ENCODE measurements at places on chromosomes 1 and 21.
A peak's percentile ranks its signal among the peaks of the same experiment; 100 is the strongest.

DNA sequence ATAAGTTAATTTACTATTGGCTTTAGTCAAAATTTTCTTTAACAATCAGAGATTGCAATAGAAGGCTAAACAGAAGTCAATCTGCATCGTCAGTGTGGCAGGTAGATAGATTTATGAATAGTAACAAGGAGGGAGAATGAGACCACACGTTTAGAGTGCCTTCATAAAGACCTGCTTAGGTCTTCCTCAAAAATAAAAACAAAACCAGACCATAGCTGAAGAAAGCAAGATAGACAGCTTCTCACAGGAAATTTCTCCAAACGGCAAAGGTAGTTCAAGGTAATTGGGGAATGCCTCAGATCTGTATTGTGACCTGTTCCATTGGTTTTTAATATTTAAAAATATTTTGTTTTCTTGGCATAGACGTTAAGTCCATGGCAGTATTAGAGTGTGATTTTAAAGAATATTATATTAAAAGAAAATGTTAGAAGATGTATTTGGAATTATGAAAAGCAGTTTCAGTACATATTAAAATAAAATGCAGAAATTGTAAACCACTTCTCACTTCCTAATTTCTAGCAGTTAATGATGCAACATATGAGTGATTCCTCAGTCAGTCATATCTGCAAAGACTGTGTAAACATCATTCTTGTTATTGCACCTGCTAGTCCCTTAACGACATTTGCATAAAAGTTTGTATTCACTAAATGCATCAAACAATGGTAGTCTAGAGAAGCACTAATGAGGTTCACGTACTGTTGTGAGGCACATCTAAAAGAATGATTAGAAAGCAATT is 278.0 kb downstream of the HLX start:
- no peak for DNase-seq

GRCh38 chr1:167648978-167649744 is 19.1 kb downstream of the RCSD1 start:
- no peak for DNase-seq

DNA sequence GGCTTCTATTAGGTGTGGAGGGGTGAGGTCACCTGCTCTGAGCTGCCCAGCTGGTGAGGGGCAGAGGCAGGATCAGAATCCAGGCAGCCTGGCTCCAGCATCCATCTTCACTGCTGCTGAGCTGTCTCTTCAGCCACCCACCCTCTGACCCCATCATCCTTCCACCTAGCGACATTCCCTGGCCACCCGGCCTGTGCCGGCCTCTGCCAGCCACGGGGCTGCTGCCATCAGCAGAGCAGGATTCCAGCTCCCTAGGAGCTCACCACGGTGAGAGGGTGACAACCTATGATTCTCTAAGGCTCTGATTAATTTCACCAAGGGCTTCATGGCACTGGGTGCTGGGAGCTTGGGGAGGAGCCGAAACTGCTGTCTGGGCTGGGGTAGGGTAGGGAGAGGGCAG is 32.1 kb downstream of the ALPL start:
- DNase-seq, result no peak

DNA sequence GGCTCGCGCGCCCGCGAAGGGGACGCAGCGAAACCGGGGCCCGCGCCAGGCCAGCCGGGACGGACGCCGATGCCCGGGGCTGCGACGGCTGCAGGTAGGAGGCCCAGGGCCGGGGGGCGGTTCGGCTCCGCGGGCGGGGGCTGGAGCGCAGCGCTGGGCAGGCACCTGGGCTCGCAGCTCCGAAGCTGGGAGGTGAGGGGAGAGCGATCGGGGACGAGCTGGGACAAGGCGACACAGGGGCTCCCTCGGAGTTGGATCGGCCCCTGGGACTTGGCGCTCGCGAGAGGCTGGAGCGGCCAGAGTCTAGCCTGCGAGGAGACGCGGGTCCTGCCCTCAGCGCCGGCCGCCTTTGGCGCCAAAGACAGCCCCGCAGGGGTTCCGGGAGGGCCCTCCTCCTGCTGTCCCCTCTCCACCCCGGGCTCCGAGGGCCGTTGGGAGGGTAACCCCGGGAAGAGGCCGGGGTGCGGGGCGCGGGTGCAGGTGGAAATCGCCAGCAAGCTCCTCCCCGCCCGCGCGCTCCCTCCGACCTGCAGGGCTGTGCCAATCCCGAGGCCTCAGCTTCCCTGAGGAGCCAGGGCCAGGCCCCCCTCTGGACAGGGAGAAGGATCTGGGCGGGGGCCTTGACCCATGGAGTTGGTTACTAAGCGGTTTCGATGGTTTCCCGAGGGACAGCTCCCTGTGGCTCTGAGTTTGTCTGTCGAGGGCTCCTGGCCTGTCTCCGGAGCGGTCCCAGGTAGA is 401 bp downstream of the TP73 start:
- DNase-seq, result peak; percentile 10

- DNase-seq, result no peak
Measured at GRCh38 chr21:38561613-38562581, 63.6 kb upstream of the ERG start.

GRCh38 chr1:206717674-206717989 is 32.9 kb downstream of the MAPKAPK2 start:
- DNase-seq, result no peak

- DNase-seq, result no peak
Measured at GRCh38 chr1:86822459-86822858, 91.5 kb downstream of the SELENOF start.

DNA sequence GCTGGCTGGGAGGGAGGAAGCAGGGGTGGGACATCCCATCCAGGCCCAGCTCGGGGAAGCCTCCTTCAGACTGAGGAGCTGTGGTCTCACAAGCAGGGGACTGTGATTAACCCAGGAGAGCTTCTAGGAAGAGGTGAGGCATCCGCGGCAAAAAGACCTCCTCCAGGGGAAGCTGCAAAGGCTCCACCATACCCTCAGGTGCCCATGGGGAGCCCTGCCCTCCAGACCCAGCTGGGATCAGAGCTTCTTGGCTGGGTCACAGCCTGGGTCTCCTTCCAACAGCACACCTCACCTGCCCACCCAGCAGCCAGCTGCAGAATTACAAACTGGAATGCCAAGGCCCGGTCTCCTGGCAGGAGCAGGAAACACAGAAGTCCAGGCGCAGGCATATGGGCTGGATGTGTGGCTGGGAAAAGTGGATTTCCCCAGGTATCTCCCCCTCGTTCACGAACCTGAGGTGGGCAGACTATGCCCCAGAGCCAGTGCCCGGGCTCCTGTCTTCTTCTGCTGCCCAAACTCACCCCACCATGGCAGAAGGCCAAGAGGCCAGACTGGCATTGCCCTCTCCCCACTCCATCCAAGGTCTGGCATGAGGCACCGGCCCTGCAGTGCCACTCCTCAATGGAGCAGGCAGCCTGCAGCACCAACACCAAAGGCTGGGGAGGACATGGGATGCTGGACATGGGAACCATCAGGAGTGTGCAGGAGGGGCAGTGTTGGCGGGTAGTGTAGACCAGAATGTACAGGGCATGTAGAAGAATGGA is 15.4 kb upstream of the ARF1 start:
- DNase-seq, result no peak

- no peak for DNase-seq
Measured at GRCh38 chr21:31201144-31201543, 142.9 kb downstream of the TIAM1 start.

DNA sequence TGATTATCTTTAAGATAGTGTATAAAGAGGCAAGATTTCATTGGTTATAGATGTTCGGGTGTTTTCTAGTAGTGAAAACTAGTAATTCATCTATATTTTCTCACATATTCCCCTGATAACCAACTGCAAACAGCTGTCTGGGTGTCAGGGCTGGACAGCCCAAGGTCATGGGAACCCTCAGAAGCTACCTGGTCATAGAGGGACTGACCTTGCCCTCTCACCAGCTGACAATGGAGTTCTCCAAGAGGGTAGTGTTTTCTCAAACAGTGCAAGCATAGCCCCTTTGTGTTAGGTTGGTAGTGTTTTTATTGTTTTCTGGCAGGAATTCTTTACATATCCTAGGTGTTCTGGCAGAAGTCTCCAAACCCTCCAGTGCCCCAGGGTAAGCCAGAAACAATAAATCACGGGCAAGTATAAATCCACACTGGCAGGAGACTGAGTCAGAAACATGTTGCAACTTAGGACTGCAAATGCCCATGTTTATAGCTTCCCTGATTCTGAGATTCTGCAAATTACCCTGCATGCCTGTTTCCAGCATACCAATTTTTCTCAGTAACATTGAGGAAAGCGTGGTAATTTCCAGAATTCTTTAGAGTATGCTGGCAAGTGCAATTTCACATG is 82.8 kb upstream of the ATP1A1 start:
- DNase-seq, result no peak

All from activated CD4-positive, alpha-beta T cell treated with anti-CD3 and anti-CD28 coated beads, Interleukin-2, amount 50 U/mL, for 48 hours (primary cell).